8988T (cell line): ENCODE measurements at places on chromosomes 11 and 22.

DNA sequence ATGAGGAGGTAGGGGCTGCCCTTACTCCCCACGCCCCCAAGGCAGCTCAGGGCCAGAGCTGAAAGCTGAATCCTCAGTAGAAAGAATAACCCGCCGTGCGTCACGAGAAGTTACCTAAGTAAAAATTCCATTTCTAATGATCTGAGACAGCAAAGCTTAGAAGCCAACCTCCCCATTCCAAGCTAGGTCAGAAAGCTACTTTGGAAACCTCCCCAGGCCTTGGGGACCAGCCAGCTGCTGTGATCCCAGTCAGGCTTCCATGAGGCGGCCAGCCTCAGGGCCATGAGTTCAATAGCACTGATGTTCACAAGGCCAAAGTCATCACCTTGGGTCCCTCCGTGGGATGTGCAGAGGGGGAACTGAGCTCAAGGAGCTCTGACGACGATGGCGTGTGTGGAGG, 6.9 kb downstream of the SHISAL1 start:
- no peak for DNase-seq

- no peak for DNase-seq
These were observed 109.0 kb downstream of the FAR1 start for GRCh38 chr11:13777341-13777985.

- no peak for DNase-seq
These were observed 15.9 kb downstream of the MCAT start for GRCh38 chr22:43127166-43127908.

GRCh38 chr11:9091044-9091922, at the start of gene SCUBE2:
Gene SCUBE2, minus strand, starts transcription at chr11:9091599. Its CDS starts 71 bp downstream, at chr11:9091528.
- DNase-seq = no peak

- DNase-seq = no peak
These were observed 393.5 kb downstream of the BUD13 start for GRCh38 chr11:116379185-116379828.

- DNase-seq = peak; percentile 25
These were observed 101.4 kb downstream of the SYT9 start for GRCh38 chr11:7353100-7353499.

- DNase-seq = no peak
These were observed 50.9 kb downstream of the ISX start for GRCh38 chr22:35116817-35117216.

DNA sequence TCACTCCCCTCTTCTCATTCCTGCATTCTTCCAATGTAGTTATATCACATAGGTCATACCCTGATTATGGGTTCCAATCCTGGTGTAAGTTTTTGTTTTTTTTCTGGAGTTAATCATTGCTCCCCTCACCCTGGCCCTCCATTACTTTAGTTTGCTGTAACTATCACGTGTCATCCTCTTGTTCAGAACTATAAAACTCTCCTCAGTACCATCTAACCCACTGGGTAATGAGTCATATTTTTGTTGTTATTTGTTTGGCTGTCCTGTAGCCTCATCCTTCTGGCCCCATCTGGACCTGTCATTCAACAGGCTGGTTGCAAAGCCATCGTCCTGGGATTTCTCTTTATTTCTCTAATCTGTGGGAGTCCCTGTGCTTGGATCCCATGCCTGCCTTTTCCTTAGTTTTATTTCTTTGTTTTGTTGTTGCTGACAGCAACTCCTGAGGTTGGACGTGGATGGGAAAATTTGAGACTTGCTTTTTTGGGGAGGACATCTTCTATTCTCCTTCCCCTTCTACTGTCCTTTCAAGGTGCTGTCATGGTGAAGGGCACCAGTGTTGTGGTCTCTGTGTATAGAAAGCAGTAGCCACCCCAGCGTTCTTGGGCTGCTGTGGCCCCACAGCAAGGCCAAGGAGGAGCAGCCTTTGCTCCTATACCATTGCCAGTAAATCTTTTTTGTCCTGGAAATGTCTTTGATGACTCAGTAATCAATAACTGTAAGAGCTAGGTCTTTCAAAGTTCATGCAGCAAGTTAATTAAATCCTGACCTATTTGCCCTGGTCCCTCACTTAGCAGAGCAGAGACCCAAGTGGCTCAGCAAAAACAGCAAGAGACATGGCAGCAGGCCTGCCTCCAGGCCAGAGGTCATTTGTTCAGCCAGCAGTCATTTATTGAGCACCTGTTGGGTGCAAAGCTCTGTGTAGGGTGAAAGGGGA, 82.5 kb downstream of the C22orf31 start:
- DNase-seq = no peak

DNA sequence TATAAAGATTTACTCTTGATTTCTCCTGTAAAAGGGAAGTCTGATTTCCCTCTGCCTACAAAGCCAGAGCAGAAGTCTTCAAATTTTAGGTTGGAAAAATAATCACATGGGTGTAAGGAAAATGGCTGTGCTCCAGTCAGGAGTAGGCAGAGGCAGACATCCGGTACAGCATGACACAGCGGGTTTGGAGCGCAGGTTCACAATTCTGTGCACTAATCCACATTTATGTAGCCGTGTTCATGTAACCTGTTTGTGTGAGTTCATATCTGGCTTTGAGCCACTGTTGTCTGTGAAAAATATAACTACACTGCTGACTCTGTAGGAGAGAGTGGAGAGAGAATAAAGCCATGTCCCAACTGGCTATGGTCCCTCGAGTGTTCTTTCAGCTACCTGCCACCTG, 248.0 kb downstream of the CASP12 start:
- DNase-seq = no peak

DNA sequence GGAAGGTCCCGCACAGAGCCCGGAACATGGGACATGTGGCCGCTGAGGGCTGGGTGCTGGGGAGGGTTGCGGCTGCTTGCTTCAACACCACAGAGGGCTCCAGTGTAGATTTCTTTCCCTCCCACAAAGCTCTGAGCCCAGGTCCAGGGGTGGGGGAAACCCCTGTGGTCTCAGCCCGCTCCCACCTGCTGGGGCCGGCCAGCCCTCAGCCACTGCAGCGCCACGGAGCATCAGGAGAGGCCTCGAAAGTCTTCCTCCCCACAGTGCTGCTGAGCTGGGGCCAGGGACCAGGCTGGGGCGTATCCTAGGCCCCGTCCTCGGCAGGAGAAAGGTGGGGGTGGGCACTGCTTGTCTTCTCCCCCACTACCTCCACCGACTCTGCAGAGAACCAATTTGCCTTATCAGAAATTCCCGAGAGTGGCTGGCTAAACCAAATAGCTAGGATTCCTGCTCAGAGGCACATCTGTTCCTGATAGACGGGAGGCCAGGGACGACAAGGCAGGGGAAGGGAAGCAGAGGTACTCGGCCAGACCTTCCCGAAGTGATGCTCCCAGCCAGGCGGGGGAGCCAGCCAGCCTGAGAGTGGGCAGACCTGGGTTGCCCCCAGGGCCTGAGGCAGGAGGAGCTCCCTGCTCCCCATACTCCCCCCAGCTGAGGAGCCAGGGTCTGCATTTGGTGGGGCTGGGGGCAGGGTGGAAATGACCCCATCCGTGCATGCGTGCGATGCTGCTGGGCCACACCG, 18.7 kb downstream of the IGF2 start:
- DNase-seq = no peak

DNA sequence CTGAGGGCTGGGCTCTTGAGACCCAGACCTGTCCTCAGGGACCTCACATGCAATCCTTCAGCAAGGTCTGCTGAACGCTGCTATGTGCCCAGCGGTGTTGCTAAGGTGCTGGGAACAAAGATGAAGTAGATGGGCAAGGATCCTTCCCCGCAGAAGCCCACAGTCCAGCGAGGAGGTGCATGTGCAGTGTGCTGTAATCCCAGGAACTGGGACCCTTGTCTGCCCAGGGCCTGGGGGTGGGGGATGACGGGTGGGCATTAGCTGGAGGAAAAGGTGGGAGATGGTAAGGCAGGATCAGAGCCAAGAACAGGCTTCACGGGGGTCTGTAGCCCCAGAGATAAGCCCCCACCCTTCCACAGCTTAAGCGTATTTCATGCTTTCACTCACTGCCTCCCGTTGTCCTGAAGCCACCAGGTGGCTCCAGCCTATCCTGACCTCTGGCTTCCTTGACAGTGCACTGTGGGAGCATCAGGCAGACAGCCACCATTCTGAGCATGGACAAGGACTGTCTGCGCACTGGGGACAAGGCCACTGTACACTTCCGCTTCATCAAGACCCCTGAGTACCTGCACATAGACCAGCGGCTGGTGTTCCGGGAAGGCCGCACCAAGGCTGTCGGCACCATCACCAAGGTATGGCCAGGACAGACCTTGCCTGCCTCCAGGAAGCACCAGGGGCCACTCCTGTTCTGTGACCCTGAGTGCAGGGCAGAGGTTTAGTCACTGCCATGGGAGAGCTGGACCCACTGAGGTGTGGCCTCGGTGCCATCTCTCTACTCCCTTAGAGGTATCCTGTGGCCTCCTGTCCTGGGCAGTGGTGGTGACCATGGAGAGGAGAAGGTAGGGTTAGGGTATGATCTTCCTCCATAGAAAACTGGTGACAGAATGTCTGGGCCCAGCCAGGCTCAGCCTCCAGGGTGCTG, 22.0 kb downstream of the GTPBP1 start:
- DNase-seq = no peak
